Upper lobe of left lung (tissue), 6 donors: ENCODE measurements at places on chromosomes 5 and 9. TPM values are rescaled to one million over a fixed set of nuclear protein-coding genes. Genes with fewer than 3 reads are reported as not detected.

GRCh38 chr5:83368835-83369234 lies 102.7 kb upstream of the VCAN start:
- no peak for DNase-seq

- DNase-seq, result no peak
These were observed 608.7 kb downstream of the KCTD16 start for GRCh38 chr5:144779368-144779767.

Gene C5orf58
- total RNA-seq, result not detected

DNA sequence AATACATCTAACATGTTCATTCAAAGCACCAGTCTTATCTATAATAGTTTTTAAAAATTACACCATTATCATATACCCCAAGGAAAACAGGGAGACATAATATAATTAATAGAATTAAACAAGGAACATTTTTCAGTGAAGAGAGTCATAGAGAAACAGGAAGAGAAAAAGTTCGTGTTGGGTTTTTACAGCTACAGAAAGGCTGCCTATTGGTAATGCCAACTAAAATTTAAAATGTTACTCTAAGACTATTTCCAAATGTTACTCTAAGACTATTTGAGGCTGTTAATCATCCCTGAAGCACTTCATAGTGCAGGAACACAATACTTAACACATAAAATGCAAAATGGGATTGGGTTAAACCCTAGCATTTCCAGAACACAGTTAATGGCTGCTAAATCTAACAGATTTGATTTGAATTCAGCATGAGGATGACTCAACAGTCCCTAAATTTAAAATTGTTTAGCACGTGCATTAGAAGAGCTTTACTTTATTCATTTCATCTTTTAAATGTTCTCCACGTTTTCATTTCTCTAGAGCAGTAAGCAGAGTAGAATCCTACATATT lies 54.5 kb downstream of the OXCT1 start:
- no peak for DNase-seq

DNA sequence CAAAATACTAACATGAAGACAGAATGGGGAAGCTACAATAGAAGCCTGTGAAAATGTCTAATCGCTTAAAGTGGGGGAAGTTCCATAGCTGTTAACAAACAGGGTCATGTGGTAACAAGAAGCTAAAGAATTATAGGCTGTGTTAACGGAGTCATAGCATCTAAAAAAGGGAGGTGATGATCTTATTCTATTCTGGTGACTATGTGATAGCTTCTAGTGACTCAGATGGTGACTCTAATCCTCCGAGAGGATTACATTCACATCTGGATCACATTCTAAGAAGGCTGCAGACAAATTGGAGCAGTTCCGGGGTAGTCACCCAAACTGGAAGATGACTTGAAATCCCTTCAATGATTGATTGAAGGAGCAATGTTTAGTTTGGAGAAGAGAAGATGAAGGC lies 142.1 kb downstream of the LIFR start:
- DNase-seq, result no peak

Gene POU5F2
- total RNA-seq, result 6.3 TPM

DNA sequence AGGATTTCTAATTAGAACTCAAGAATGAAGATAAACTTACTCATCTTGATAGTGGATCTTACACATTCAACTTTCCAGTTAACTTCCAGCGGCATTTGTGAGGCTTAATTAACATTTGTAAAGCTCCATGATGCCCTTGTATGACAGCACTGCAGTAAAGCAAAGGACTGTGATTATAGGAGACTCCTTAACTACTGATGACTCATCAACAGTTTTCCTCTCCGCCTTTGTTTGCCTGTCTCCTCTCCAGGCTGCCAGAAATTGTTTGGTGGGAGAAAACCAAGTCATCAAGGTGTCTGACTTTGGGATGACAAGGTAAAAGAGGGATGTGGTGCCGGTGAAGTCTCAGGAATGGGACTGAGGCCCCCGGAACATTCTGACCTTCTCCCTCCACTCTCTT lies 20.4 kb upstream of the CYFIP2 start:
- no peak for DNase-seq

DNA sequence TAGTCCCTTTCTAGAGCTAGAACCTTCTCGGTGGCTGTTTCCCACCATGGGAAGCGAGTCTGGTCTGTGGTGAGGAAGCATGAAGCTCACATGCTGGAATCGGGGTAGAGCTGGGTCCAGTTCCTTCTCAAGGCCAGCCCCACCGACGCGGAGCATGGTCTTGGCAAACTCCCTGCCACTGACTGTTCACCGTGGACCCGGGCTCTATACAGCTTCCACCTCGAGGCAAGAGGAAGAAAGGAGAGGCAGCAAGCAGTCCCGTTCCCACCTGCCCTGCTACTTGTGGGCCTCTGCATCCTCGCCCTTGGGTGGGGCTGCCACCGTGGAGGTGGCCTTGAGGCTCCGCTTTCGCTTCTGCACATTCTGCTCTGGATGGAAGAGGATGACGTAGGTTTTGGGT lies 13.7 kb downstream of the GRM6 start:
- DNase-seq, result no peak

Gene FAT2
- 0.06 TPM for total RNA-seq

- DNase-seq, result no peak
These were observed 50.9 kb downstream of the UBE2R2 start for GRCh38 chr9:33867747-33868439.

- no peak for DNase-seq
These were observed 38.5 kb downstream of the VPS13A start for GRCh38 chr9:77215874-77216273.

Gene NFIL3
- total RNA-seq, result 14.7 TPM

DNA sequence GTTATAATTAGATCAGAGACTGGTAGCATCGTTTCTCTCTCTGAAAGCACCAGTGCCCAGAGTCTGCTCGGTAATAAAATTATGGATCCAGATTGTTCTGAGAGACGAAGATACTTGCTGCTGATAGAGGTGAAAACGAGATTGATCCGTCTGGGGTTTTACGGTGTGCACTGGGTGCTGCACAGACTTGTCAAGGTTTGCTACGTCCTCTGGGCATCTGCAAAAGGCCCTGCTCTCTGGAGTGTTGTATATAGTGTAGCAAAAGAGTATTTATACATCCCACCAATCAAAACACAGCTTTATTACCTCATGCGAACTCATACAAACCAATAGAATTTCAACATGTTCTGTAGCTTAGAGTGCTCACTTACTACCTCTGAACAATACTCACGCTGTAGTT lies 219.3 kb downstream of the PBX3 start:
- DNase-seq, result no peak

Gene BHMT2
- total RNA-seq, result 0.46 TPM

- no peak for DNase-seq
These were observed 87.0 kb downstream of the ANGPTL2 start for GRCh38 chr9:127035423-127035822.

GRCh38 chr5:9343146-9343850 lies 202.6 kb downstream of the SEMA5A start:
- no peak for DNase-seq

Gene LRRC14B
- not detected for total RNA-seq
